ENCODE measurements at places on chromosomes 7 and 10.

- DNase-seq: no peak
Measured at GRCh38 chr10:4138146-4138721, 353.2 kb upstream of the KLF6 start.

DNA sequence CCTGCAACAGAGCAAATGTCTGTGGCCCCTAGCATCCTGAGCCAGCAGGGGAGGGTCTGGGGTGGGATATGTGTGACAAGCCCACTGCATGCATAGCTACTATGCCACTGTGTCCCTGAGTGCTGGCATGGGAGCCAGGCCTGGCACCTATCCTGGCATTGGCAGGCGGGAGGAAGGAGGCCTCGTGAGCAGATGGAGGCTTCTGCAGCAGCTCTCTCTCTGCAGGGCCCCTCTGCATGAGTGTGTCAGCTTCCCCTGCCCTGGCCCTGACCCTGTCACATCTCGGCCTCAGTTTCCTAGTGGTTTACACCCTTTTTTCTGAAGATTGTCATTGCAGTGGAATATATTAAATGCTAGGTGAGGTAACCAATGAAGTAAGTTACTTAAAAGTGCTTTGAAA, 13.1 kb upstream of the IMPDH1 start:
- DNase-seq: no peak

GRCh38 chr7:111083413-111083812, 7.5 kb upstream of the LRRN3 start:
- peak; percentile 99 for DNase-seq

- no peak for DNase-seq
Measured at GRCh38 chr7:135270577-135271254, 37.1 kb downstream of the STRA8 start.

DNA sequence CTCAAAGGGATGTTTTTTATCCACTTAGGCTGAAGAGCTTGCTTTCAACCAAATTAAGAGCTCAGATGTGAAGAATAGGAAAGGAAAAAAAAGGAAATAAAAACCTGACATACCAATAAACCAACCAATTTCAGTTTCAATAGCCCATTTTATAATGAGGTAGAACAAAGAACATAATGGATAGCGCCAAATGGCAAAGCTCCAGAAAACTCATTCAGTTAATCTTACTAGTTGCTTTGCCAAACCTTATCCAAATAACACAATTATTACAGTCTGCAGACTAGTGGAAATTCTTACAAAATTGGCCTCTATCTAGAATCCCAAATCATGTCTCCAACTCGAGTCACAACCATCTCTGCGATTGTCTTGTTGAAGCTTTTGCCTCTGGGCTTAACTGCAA, 337.0 kb downstream of the CRPPA start:
- no peak for DNase-seq
